ENCODE measurements at places on chromosomes 2 and 18.

GRCh38 chr2:132733094-132733493 is 63.1 kb upstream of the LYPD1 start:
- no peak for DNase-seq

DNA sequence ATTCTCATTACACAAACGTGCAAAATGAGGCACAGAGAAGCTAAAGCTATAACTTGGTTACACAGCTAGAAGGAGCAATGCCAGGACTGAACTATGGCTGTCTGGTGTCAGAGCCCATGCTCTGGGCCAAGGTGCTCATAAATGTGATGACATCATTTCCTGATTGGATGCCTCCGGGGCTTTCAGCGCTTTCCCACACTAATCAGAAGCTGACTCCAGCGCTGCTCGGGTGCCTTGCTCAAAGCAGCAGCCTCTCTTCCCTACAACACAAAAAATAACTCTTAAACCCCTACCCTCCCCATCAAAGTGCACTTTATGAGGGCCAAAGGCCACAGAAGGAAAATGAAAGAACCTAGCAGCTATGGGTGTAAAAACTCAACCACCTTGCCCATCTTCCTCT is 90.7 kb downstream of the STK39 start:
- no peak for DNase-seq

DNA sequence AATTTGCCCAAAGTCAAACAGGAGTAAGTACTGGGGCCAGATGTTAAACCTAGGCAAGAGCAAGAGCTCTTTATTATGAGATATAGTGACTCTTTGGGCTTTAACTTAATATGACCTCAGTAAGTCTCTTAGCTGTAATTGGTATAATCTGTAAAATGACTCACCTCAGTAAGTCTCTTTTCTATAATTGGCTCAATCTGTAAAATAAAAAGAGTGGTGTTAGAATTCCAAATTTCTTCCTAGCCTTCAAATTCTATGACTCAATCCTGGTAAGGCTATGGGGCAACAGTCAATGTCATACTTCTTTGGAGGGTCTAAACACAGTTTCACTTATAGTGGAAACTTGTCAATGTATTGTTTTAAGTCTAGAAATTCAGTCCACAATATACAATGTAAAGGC is 1608.9 kb upstream of the PIK3C3 start:
- DNase-seq, result no peak

- DNase-seq, result no peak
These were observed 4.7 kb downstream of the CAPN10 start for GRCh38 chr2:240591226-240591625.

DNA sequence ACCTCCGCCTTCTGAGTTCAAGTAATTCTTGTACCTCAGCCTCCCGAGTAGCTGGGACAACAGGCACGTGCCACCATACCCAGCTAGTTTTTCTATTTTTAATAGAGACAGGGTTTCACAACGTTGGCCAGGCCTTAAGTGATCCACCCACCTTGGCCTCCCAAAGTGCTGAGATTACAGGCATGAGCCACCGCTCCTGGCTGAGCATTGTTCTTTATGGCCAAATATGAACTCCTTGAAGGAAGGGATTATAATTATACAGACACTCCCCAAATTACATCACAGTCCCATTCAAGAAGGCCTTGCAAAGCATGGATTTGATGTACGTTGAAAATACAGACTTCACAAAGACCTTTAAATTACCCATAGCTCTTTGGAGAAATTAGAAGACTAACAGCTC is 381.7 kb downstream of the TXNL1 start:
- no peak for DNase-seq

All from SIG-M5 (cell line).